ENCODE measurements at places on chromosomes 1 and 21.
A peak's percentile ranks its signal among the peaks of the same experiment; 100 is the strongest.

- no peak for DNase-seq
Measured at GRCh38 chr1:104636581-104636980, 886.9 kb downstream of the AMY1C start.

GRCh38 chr1:60281360-60281932, 207.9 kb upstream of the C1orf87 start:
- peak; percentile 25 for DNase-seq

DNA sequence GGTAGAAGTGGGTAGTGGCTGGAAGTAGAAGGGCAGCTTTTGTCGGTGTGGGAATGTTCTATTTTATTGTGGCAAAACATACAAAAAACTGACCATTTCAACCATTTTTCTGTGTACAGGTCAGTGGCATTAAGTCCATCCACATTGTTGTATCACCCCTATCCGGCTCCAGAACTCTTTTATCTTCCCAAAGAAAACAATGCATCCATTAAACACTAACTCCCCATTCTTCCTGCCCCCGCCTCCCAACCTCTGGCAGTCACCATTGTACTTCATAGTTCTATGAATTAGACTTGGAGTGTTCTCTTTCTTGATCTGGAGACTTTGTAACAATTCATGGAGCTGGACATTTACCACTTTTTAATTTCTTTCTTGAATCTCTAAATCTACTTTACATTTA, 55.7 kb downstream of the DEGS1 start:
- no peak for DNase-seq

DNA sequence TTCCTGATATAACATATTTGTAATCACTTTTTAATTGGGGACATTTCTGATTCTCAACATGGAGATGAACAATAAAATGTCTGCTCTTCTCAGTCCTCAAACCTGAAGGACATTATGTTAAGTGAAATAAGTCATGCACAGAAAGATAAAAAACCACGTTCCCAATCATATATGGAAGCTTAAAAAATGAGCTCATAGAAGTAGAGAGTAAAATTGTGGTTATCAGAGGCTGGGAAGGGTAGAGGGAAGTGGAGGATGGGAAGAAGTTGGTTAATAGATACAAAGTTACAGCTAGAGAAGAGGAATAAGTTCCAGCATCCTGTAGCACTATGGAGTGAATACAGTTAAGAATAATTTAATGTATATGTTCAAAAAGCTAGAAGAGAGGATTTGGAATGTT, 1.5 kb upstream of the CD48 start:
- DNase-seq, result no peak

GRCh38 chr21:36211660-36212512, 55.3 kb downstream of the DOP1B start:
- DNase-seq, result peak; percentile 7

DNA sequence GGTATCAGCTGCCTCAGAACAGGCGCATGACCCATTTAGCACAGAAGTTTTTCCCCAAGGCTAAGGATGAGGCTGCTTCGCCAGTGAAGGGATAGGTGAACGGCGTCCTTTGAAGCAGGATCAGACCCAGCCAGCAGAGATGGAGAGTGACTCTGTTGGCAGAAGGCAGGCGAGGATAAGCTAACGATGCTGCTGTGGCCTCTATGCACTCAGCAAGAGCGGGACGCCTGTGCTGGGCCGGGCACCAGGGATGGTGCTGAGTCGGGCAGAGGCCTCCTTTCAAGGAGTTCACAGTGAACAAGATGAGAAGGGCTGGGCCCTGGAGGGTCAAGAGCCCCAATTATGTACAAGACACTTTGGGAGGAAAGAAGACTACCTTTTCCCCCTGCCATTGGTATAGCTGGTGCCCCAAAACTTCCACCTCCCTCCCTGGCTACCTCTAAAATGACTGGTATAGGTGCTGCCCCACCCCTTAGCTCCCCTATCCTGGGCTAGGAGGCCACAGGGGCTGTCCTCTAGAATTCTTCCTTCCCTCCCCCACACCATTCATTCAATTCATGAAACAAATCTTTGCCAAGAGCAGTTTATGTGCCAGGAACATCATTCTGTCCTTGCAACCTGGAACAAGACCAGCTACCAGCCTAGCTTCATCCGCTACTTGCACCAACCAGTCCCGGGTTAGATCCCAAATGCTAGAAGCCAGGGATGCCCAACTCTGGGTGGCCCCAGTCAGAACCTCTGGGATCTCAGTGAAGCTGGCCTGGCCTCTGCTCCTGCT, 7.5 kb downstream of the XKR8 start:
- DNase-seq, result no peak

DNA sequence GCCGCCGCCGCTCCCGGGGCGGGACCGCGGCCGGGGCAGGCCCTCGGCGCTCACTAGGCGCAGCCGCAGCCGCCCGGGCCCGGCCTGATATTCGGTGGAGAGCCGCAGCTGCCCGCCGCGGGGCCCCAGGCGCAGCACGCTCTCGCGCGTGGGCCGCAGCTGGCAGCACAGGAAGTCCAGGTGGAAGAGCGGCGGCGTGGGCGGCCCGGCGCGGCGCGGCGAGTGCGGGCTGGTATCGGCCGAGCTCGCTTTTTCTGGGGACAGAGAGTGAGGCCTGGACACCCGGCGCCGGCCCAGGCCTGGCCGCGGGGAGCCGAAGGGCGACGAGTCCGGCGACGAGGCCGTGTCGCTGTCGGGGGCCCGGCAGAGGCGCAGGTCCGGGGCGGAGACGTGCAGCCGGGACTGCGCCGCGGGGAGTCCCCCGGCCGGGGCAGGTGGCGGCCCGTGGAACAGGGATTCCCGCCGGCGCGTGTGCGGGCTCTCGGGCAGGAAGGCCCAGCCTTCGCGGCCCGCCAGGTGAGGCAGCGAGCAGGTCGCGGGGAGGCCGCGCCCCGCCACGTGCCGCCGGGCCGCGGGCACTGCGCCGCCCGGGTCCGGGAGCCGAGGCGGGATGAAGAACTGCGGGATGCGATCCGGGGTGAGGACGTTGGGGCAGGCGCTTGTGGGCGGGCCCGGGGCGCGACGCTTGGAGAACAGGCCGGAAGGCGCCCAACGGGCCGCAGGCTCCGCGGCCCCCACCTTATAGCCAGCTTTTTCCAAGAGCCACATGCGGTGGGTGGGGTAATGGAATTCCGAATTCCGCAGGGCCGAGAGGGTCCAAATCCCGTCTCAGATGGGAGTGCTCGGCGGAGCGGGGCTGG, 1.2 kb downstream of the C2CD4D start:
- no peak for DNase-seq

- no peak for DNase-seq
Measured at GRCh38 chr1:243837907-243838535, 12.0 kb downstream of the AKT3 start.

- DNase-seq, result no peak
Measured at GRCh38 chr1:198113342-198113750, 43.5 kb upstream of the NEK7 start.

- no peak for DNase-seq
Measured at GRCh38 chr1:20640183-20640597, 6.9 kb downstream of the PINK1 start.

DNA sequence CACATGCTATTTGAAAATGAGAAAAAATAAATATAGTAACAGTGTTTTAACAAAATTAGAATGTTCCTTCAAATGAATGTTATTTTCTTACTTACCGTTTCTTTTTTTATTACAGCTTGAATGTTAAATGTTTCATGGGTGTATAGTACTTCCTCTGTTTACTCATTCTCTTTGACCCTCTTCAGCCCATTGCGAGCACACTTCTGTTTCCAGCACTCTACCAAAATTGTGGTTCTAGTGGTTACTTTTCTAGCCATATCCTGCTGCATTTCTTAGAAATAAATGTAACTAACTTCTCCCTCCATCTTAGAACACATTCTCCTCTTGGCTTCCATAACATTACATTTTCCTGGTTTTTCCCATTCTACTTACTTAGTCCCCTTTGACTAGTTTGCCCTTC, 190.0 kb upstream of the C1orf105 start:
- no peak for DNase-seq

GRCh38 chr1:19884312-19884711, 2.1 kb downstream of the OTUD3 start:
- no peak for DNase-seq
